ENCODE measurements at places on chromosomes 3 and 15.

DNA sequence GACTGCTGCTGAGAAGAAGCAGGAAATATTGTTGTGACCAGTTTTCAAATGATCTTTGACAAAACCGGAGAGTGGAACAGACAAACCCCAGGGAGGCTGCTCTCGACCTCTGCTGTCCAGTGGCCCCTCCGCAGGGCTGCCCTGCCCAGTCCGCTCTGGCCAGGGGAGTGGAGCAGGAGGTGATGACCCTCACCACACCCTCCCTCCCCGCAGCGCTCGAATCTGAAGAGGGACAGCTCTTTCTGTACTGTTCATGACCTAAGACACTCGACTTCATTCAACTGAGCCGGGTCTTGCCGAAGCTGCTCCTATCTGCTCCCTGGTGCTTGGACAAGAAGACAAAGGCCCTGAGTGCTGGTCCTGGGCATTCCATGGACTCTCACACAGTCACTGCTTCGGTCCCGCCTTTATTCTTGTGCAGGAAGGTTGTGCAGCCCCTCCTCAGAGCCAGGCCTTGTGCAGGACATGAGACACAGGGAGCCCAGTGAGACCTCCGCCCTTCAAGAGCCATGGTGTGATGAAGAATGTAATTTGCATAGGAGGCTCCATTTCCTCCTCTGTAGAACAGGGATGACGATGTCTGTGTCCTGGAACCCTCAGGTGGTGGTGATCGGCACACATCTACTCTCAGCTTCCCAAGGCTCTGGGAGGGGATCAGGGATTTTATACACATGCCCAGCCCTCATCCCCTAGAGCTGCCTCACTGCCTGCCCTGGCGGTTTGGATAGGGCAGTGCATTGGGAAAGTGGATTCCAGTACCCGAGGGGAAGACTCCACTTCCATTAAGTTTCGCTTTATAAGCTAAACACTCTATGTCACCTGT lies 97.1 kb upstream of the PRR20G start:
- DNase-seq = no peak
- no peaks in the 10 kb centered on the region for H3K36me3 ChIP-seq
- H3K27ac ChIP-seq = no peak overlapping the region
- H3K4me3 ChIP-seq = no peak overlapping the region
- H3K27me3 ChIP-seq = peaks cover 40% of the 10 kb centered on the region

DNA sequence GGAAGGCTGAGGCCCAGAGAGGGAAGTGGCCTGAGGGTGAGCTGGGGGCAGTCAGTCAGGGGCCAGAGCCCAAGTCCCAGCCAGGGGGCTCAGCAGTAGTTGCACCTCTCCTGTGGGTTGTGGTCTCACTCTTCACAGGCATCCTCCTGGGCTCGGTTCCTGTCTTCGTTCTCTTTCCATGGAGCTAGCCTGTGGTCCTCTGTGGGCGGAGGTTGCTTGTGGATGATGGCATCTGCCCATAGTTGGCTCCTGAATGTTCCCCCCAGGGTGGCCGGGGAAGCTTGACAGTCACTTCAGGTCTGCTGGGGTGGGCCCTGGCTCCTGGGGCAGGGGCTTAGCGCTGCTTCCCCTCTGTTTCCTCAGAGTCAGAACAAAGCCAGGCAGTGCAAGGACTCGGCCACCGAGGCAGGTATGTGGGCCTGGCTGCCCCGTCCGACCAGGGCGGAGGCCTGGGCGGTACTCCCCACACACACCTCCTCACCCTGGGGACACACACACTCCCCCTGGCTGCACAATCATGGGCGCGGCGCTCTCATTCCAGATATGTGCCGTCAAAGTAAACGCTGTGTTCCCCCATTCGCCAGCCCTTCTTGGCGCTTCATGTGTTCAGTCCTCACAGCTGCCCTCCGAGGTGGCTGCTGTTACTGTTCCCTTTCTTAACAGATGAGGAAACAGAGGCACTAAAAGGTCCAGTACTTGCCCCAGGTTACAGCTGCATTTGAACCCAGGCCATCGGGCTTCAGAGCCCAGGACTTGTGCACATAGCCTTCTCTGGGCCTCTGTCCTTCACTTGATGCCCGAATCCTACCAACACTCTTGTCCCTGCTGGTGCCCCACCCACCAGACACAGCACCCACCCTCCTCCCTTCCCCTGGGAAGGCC lies 34.5 kb downstream of the PSTPIP1 start:
- no peak overlapping the region for H3K27ac ChIP-seq
- H3K36me3 ChIP-seq = no peaks in the 10 kb centered on the region
- no peak for DNase-seq
- H3K27me3 ChIP-seq = no peaks in the 10 kb centered on the region
- H3K4me1 ChIP-seq = no peaks in the 10 kb centered on the region

DNA sequence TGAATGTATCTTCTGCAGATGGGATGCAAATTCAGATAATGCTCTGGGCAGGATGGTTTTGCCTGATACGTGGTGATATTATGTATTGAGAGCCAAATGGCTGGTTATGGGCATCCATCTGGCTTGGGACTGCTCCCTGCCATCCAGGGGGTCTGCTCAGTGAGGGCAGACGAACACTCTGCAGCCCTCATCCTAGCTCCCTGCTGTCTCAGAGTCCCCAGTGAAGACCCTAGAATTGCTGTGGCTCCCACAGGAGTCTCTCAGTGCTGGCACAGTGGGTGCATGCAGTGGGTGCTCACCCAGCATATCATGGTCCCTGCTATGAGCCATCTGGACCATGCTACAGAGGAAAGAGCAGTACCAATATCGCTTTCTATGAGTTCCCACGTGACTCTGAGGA lies 10.3 kb downstream of the CX3CR1 start:
- no peak for DNase-seq
- no peak overlapping the region for H3K27ac ChIP-seq
- H3K4me3 ChIP-seq = no peak overlapping the region
- no peaks in the 10 kb centered on the region for H3K27me3 ChIP-seq

DNA sequence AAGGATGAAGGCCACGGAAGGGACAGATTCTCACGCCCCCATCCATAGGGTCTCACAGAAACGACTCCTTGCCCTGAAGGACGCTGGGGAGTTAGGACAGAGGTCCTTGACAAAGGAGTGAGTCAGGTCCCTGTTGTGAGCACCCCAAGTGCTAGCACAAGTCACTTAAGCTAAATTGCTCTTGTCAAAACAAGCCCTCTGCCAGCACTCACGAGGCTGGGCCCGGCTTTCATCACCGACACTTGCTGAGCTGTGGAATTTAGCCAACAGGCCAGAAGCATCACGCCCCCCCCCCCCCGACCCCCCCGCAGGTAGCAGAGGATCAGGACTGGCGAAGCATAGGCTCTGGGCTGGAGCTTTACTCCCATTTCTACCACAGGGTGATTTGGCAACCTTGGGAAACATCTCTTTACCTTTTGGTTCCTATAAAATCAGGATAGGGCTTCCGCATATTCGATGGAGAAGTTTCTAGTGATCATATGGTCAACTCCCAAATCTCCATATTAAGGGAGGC lies 75.4 kb downstream of the ADCY5 start:
- no peaks in the 10 kb centered on the region for H3K27me3 ChIP-seq
- H3K36me3 ChIP-seq = no peaks in the 10 kb centered on the region
- peaks cover 54% of the 10 kb centered on the region for H3K4me1 ChIP-seq
- no peak for DNase-seq

DNA sequence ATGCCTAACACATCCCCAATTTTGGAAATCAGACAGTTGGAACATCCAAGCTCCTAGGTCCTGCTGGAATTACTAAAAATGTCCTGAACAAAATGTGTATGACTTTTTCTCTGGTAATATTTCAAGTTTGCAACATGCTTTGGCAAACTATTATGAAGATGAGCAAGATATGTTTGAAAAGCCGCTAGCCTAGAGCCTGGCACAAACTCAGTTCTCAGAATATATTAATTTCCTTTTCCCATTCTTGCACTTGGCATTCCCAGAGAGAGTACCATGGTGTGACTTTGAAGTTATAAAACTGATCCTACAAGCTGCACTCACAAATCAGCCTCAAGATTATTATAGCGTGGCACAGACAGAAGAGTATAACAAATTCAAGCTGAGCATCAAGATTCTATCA lies 1031.1 kb downstream of the NTRK3 start:
- no peaks in the 10 kb centered on the region for H3K36me3 ChIP-seq
- no peaks in the 10 kb centered on the region for H3K27me3 ChIP-seq
- no peak for DNase-seq
- H3K4me3 ChIP-seq = no peak overlapping the region

DNA sequence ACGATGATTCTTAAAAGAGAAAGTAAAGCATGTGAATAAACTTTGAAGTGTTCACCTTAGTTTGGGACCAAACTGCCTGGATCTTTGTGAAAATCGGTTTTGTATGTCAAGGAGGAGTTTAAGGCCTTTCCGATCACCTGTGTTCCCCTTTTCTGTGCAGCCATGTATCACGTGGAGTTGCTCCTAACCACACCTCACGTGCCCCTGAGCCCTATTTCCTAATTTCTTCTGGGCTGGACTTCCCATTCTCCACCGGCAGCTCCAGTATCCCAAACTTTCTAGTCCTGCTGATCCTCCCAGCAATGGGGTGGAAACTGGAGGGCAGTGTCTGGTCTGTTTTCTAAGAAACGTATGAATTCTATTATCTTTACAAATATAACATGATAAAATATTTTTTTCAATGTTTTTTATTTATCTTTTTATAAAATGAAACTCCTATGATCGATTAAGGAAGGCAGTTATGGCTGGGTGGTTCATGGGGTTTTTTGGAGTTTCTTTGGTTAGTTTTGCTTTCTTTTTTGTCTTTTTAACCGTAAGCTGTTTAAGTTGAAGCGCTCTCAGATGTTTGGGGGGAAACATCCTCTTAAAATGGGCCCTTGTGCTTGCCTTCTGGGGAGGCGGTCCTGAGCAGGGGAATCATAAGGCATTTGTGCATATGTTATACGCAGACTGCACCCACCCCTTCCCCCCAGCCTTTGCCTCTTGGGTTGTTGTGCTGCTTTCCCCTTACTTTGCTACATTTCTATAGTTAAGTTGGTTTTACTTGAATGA lies 43.6 kb upstream of the WWTR1 start:
- DNase-seq = no peak
- H3K27ac ChIP-seq = no peak overlapping the region
- H3K36me3 ChIP-seq = no peaks in the 10 kb centered on the region

- no peaks in the 10 kb centered on the region for H3K36me3 ChIP-seq
- peaks cover 16% of the 10 kb centered on the region for H3K4me1 ChIP-seq
- no peaks in the 10 kb centered on the region for H3K27me3 ChIP-seq
- H3K4me3 ChIP-seq = no peak overlapping the region
Observed at GRCh38 chr3:169365993-169366915, 297.3 kb downstream of the MECOM start.

- H3K27me3 ChIP-seq = peaks cover 8% of the 10 kb centered on the region
- no peak overlapping the region for H3K4me3 ChIP-seq
- H3K36me3 ChIP-seq = no peaks in the 10 kb centered on the region
- DNase-seq = no peak
- H3K27ac ChIP-seq = peak overlapping the region; percentile 42
- peaks cover under 1% of the 10 kb centered on the region for H3K4me1 ChIP-seq
Observed at GRCh38 chr3:128481438-128481942, 11.5 kb downstream of the GATA2 start.

DNA sequence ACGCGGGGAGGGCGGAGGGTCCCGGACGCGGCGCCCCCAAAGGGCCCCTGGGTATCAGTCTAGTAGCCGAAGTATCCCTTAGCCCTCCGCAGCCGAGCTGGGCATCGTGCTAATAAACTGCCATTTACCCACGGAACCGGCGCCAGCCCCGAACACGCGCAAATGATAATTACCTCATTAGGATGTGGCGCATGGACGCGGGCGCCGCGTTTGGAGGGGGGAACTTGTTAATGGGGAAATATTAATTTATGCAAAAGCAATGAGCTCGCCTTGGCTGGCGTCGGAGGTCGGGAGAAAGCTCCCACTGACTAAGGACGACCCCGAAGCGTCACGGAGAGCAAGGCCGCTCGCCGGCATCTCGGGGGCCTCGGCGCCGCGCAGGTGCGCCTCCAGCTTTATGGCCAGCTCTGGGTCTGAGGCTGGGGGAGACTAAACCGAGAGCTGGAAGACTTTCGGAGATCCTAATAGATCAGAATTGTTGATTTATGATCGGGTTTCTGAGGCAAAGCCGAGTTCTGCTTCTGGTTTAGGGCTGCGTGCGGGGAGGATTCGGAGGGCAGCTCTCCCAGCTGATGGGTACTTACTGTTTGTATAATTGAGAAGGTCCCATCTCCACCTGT lies 474 bp upstream of the FEZF2 start:
- no peak overlapping the region for H3K4me3 ChIP-seq
- no peak overlapping the region for H3K27ac ChIP-seq

GRCh38 chr15:88932271-88932874 lies 19.2 kb upstream of the MFGE8 start:
- no peaks in the 10 kb centered on the region for H3K4me1 ChIP-seq
- H3K4me3 ChIP-seq = no peak overlapping the region
- H3K36me3 ChIP-seq = no peaks in the 10 kb centered on the region
- peak overlapping the region; percentile 52 for H3K27ac ChIP-seq

DNA sequence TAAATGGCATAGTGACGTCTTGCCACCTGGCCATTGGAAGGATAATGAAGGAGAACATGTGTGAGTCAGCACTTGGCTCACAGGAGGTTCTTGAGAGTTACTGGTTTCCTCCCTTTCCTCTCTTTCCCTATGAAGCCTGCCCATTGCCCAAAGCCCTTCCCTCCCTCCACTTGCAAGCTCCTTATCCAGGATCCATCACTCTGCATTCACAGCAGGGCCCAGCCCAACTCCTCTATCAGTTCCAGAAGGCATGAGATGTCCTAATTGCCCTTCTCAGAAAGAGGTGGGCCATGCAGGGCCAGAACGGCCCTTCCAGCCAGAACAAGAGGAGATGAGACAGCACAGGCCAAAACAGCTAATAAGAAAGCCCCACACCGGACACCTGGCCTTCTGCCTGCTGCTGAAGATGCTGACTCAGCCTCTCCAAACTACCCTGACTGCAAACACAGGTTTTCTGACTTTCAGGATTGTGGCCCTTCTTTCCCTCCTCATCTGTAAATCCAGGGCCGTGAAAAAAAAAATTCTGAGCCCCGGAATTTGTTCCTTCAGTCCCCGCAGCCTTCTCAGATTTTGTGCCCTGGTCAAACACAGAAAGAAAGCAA lies 29.7 kb downstream of the HAPLN3 start:
- H3K27me3 ChIP-seq = no peaks in the 10 kb centered on the region
- no peak overlapping the region for H3K27ac ChIP-seq
- no peaks in the 10 kb centered on the region for H3K4me1 ChIP-seq
- no peak for DNase-seq

- H3K4me3 ChIP-seq = no peak overlapping the region
- H3K4me1 ChIP-seq = peaks cover 2% of the 10 kb centered on the region
- DNase-seq = no peak
- H3K27ac ChIP-seq = no peak overlapping the region
- H3K27me3 ChIP-seq = no peaks in the 10 kb centered on the region
- H3K36me3 ChIP-seq = no peaks in the 10 kb centered on the region
Observed at GRCh38 chr3:55588146-55588765, 101.2 kb upstream of the WNT5A start.

- no peaks in the 10 kb centered on the region for H3K27me3 ChIP-seq
- H3K4me1 ChIP-seq = peaks cover 9% of the 10 kb centered on the region
- DNase-seq = no peak
- no peak overlapping the region for H3K27ac ChIP-seq
- H3K36me3 ChIP-seq = peaks cover 4% of the 10 kb centered on the region
Observed at GRCh38 chr3:122443090-122443489, 27.2 kb upstream of the WDR5B start.

- H3K4me3 ChIP-seq = no peak overlapping the region
- no peaks in the 10 kb centered on the region for H3K27me3 ChIP-seq
- no peak for DNase-seq
- H3K4me1 ChIP-seq = peaks cover 14% of the 10 kb centered on the region
Observed at GRCh38 chr3:189937302-189938127, 183.2 kb downstream of the P3H2 start.

GRCh38 chr15:85314633-85315032 lies 65.8 kb upstream of the AKAP13 start:
- no peak overlapping the region for H3K27ac ChIP-seq
- no peaks in the 10 kb centered on the region for H3K36me3 ChIP-seq
- no peak overlapping the region for H3K4me3 ChIP-seq
- H3K27me3 ChIP-seq = no peaks in the 10 kb centered on the region
